ENCODE measurements at places on chromosomes 16 and 17.

DNA sequence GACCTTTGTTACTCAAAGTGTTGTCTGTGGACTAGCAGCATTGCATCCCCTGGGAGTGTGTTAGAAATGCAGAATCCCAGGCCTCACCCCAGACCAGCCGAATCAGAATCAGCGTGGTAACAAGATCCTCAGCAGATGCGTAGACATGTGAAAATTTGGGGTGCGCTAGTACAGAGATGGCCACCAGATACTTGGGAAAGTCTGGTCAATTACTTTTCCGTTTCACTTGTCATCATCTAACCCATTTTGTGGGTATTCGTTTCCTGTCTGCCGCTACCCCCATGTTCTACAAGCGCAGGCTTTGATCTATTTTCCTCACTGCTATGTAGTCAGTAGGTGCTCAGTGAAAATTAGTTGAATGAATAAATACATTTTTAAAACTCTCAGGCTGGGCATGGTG, 33.1 kb upstream of the HERPUD1 start:
- no peak for DNase-seq

DNA sequence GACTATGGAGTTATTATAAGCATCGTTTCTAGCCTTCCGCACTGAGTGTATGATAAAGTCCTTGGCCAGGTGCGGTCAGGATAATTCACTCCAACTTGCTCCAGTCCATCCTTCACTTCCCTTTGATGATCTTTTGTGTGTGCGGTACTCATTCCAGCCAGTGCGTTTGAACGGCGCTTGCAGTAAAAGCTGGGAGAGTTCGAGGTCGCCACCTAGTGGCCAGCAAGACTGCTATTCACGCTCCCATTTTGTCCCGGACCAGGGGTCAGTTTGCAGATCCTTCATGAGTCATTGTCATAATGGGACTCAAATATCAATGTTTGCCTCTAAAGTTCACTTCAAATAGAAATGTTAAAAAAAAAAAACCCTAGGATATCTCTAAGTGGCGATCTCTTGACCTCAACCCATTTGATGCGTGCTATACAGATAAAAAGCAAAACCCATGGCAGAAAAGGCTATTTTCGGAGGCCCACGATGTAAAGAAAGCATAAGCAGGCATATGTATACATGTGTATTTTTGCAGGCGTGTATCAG, 417.1 kb downstream of the TMEM114 start:
- DNase-seq: peak; percentile 1

GRCh38 chr17:37713624-37714023, 31.2 kb downstream of the HNF1B start:
- no peak for DNase-seq

- no peak for DNase-seq
Observed at GRCh38 chr16:7405166-7405565, 72.5 kb downstream of the RBFOX1 start.

DNA sequence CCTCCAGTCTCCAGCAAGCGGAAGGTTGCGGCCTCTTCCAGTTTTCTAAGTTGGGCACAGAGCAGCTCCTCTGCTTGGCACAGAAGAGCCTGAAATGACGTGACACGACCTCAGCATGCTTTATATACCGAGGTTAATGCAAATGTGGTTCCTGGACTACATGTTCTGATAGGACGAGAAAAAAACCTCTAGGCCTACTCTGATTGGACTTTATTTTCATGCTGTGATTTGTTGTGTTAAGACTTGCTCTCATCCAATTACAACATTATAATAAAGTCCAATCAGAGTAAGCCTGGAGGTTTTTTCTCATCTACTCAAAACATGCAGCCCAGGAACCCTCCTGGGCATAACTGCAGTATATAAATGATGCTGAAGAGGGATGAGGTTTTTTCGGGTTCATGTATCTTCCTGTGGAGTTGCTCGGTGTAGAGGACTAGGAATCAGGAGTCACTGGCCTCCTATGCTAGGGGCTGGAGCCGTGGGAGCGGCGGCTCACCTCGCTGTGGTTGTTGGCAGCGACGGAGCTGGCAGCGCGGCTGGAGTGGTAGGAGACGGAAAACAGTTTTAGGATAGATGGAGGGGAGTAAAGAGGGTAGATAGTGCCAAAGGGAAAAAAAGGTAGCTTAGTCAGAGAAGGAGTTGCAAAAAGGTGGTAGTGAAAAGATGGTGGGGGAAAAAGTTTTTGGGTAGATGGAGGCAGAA, 878.0 kb downstream of the KCNJ18 start:
- DNase-seq: no peak

GRCh38 chr17:82238472-82239201, 9.8 kb downstream of the SLC16A3 start:
- DNase-seq: no peak

GRCh38 chr16:47045023-47045422, 71.5 kb upstream of the DNAJA2 start:
- no peak for DNase-seq

GRCh38 chr16:27712251-27712711, 162.3 kb downstream of the KATNIP start:
- DNase-seq: no peak

- no peak for DNase-seq
Observed at GRCh38 chr17:2283302-2283701, 20.3 kb downstream of the SMG6 start.

- no peak for DNase-seq
Observed at GRCh38 chr17:64297467-64298088, 34.5 kb upstream of the TEX2 start.

- DNase-seq: peak; percentile 75
Observed at GRCh38 chr16:49631187-49632041, 224.5 kb downstream of the ZNF423 start.

All from stromal cell of bone marrow (primary cell).